PC-9 (cell line): ENCODE measurements at places on chromosomes 1 and 21. TPM values are rescaled to one million over a fixed set of nuclear protein-coding genes. Genes with fewer than 3 reads are reported as not detected.

The PPIAL4G gene
- not detected in 2 replicates for total RNA-seq

The KRTAP12-1 gene
- not detected in 2 replicates for total RNA-seq

DNA sequence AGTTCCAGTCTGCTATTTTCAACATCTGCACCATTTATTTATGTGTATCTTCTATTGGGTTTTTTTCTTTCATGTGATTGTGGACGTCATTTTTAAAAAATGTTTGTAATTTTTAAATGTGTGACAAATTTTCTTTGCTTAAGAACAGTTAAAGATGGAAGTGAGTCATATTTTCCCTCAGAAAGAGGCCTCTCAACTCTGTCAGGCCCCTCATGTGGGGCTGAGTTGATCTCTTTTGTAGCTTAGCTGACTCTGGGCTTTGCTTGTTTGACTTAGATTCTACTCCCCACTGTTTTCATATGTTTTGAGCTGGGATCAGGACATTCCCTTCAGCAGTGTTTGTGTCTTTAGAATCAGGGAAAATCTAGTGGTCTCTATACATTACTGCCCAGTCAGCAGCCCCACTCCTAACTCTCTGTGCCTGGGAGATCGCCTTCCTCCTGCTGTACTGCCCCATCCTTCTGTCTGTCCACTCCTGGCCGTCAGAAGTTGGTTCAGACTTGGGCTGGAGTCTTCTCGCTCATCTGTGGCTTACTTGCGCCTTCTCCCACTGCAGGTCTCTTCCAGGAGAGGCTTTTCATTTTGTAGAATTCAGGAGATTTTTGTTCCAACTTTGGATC is 137.4 kb downstream of the DYRK1A start:
- no peak overlapping the region for H3K4me3 ChIP-seq
- H3K27me3 ChIP-seq = no peaks in the 10 kb centered on the region
- H3K27ac ChIP-seq = no peak overlapping the region

The FCN3 gene
- not detected in 2 replicates for total RNA-seq

- H3K4me1 ChIP-seq = no peaks in the 10 kb centered on the region
- no peak overlapping the region for H3K27ac ChIP-seq
- DNase-seq = no peak
- H3K4me3 ChIP-seq = no peak overlapping the region
Observed at GRCh38 chr1:118788463-118788862, 199.7 kb downstream of the TBX15 start.

DNA sequence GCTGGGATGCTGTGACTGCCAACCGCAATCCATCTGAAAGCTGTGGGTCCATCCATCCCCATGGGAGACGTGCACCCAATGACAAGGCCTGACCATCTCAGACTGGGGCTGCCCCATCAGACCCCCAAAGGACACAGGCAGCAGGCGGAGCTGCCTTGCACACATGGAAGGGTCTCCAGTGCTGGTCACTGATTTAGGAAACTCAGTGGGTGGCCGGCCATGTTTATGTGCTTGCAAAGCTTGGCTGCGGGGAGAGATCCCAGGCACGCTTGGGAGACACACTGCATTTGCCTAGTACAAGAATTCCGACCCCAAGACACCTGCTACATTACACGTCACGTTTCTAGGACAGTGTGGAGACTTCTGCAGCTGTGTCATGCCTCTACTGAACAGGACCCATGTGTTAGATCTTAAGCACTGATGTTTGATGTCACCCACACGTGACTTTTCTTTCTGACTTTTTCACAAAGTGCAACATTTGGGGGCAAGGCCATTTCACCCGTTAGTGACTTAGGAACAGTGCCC is 181.4 kb downstream of the CLIC6 start:
- no peak overlapping the region for H3K27ac ChIP-seq
- no peaks in the 10 kb centered on the region for H3K27me3 ChIP-seq
- H3K4me1 ChIP-seq = peaks cover 35% of the 10 kb centered on the region
- H3K4me3 ChIP-seq = no peak overlapping the region

GRCh38 chr1:10825592-10825991 is 29.1 kb upstream of the CASZ1 start:
- H3K27ac ChIP-seq = no peak overlapping the region
- peaks cover under 1% of the 10 kb centered on the region; the same call in 1 of the 2 replicates for H3K4me1 ChIP-seq
- H3K27me3 ChIP-seq = no peaks in the 10 kb centered on the region
- DNase-seq = no peak

The GNG12 gene
- 69.9 and 102 TPM in 2 replicates for total RNA-seq

DNA sequence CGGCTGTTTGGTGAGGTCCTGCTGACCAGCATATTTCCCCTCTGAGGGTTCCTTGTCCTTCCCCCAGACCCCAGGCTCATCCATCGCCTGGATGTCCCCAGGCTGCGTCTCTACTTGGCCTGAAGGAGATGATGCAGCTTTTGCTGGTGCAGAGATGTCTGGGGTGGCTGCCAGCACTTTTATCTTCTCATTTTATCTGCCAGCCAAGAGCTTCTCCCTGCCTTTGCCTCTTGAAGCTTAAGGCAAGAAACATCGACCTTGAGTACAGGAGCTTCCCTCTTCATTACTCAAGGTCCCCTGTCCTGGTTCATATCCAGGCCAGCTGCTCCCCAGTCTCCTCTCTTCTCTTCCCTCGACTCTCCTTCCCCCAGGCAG is 9.2 kb upstream of the H6PD start:
- no peak overlapping the region for H3K4me3 ChIP-seq
- no peak overlapping the region for H3K27ac ChIP-seq
- no peaks in the 10 kb centered on the region for H3K27me3 ChIP-seq
- DNase-seq = no peak
- H3K4me1 ChIP-seq = no peaks in the 10 kb centered on the region

The HSPA6 gene
- 0.28 and 0.30 TPM in 2 replicates for total RNA-seq

DNA sequence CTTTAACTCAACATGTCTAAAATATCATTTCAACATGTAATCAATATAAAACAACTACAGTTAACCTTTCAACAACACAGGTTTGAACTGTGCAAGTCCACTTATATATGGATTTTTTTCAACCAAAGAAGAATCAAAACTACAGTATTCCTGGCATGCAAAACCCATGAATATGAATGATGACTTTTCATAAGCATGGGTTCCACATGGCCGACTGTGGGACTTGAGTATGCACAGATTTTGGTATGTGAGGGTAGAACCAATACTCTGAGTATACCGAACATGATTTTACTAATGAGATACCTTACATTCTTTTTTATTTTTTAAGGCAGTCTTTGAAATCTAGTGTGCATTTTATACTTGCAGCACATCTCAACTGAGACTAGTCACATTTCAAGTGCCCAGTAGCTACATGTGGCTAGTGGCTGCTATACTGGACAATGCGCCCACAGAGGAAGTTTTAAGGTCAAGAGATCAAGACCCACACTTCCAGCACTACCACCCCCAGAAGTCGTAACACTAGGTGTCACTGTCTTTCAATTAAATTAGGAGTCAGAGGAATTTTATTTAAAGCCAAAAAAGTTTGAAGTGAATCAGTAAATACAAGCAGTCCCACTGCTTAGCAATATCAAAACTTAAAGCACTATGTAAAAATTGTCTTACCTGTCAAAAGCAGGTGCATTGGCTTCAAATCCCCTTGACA is 40.0 kb downstream of the SYNJ1 start:
- no peaks in the 10 kb centered on the region for H3K36me3 ChIP-seq
- H3K27ac ChIP-seq = no peak overlapping the region
- DNase-seq = no peak
- no peaks in the 10 kb centered on the region for H3K4me1 ChIP-seq

- H3K27ac ChIP-seq = 0 out of 2 replicates have a peak overlapping the region, but pooled peaks have one; percentile 9
- no peaks in the 10 kb centered on the region for H3K27me3 ChIP-seq
- DNase-seq = no peak
- H3K36me3 ChIP-seq = no peaks in the 10 kb centered on the region
Observed at GRCh38 chr1:219582296-219582695, 30.6 kb downstream of the ZC3H11B start.

The ST6GALNAC3 gene
- 0.04 TPM in 1 of 2 replicates, not detected in the other for total RNA-seq

DNA sequence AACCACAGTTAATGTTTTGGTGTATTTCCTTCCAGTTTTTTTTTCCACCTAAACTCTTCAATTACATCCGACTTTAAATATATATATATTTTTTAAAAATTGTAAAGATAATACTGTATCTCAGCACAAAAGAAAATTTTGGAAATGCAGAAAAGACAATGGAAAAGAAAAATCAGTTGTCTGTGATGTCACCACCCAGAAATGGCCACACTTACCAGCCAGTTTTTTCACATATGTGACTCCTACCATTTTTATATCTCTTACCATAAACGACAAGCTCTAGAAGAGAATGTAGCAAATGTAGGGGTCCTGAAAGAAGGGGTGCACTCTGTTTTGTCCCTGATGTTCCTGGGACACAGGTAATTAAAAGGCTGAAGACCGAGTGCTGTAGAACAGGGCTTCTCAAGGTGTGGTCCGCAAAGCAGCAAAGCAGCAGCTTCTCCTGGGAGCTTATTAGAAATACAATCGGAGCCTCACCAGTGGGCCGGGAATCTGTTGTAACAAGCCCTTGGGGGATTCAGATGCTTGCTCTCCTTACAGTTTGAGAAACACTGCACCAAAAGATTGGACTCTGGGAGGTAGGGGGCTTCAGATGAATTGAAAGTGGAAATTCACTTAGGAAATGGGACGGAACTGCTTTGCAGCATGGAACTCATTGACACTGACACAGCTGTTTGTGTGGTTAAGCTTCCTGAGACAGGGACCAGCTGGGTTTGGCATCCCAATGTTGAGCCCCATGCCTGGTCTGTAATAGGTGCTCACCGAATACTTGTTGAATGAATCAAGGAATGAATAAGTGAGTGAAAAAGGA is 44.1 kb downstream of the ALPL start:
- H3K27me3 ChIP-seq = no peaks in the 10 kb centered on the region
- no peaks in the 10 kb centered on the region for H3K4me1 ChIP-seq
- DNase-seq = no peak
- H3K27ac ChIP-seq = no peak overlapping the region

The AURKAIP1 gene
- 164 and 210 TPM in 2 replicates for total RNA-seq

DNA sequence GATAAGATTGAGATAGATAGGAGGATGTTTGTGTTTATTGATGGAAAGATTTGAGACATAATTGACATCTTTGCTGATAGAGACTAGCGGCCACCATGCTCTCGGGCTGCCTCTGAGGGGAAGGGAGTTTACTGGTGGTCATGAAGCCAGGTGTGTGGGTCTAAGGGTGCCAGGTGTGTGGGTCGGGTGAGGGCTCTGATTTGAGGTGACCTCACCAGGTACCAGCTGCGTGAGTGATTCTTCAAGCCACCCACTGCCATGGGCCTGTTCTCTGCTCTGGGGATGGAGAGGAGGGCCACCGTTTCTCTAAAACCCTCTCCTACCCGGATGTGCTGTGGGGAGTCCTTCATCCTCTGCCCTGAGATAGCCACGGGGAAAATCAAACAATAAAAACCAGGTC is 3.2 kb downstream of the UBASH3A start:
- no peaks in the 10 kb centered on the region for H3K4me1 ChIP-seq
- DNase-seq = no peak
- no peaks in the 10 kb centered on the region for H3K27me3 ChIP-seq
- no peak overlapping the region for H3K27ac ChIP-seq
- no peaks in the 10 kb centered on the region for H3K36me3 ChIP-seq
- no peak overlapping the region for H3K4me3 ChIP-seq

DNA sequence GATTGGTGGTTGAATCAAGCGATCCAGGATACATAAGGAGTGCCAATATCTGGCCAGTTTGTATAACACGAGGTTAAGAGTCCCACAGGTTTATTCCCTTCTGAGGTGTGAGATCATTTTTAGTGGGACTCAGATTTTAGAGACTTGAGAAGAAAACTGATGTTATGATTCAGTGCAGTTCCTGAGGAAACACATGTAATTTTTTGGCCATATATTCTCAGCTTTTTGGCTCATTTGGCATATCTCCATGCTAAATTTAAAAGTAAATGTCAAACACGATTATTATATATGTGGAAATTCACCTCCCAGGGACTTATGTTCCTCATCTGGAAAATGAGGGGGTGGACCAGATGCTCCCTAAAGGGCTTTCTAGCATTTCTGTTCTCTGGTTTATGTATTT is 39.2 kb upstream of the SERBP1 start:
- no peaks in the 10 kb centered on the region for H3K36me3 ChIP-seq
- no peaks in the 10 kb centered on the region for H3K27me3 ChIP-seq
- H3K27ac ChIP-seq = no peak overlapping the region
- DNase-seq = no peak

GRCh38 chr1:185816460-185816859 is 82.3 kb downstream of the HMCN1 start:
- H3K4me1 ChIP-seq = no peaks in the 10 kb centered on the region
- no peaks in the 10 kb centered on the region for H3K27me3 ChIP-seq
- H3K4me3 ChIP-seq = no peak overlapping the region
- H3K27ac ChIP-seq = no peak overlapping the region
- no peaks in the 10 kb centered on the region for H3K36me3 ChIP-seq

- no peak overlapping the region for H3K27ac ChIP-seq
- H3K4me1 ChIP-seq = no peaks in the 10 kb centered on the region
- 0 out of 2 replicates have a peak, but pooled peaks cover 7% of the 10 kb centered on the region for H3K27me3 ChIP-seq
- no peak overlapping the region for H3K4me3 ChIP-seq
Observed at GRCh38 chr1:9093581-9093980, 24.1 kb upstream of the SLC2A5 start.

DNA sequence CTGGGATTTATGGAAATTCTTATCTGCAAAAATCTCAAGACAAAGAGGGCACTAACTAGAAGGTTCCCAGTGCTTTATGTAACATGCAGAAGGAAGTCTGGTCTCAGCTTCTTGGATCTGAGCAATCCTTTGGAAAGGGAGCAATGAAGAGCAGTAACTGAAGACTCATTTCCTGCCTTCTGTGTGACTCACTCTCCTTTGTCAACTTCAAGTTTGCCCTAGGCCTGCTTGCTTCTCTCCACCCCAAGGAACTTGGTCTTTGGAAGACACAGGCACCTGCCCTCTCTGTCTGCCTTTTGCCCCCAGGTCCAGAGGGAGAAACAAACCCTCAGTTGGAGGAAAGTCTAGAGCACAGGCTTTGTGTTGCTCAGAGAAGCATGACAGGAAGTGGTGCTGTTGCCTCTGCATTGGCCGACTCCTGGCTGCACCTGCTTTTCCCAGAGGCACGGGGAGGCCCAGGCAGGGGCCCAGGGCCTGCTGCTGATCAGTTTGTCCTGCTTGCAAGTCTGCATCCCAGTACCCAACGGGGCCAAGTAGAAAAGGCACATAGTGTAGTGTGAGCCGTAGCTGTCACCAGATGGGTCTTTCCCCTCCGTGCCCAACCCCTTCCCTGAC is 137.2 kb downstream of the DHRS3 start:
- H3K36me3 ChIP-seq = peaks cover 3% of the 10 kb centered on the region; the same call in 1 of the 2 replicates
- H3K27me3 ChIP-seq = no peaks in the 10 kb centered on the region
- H3K27ac ChIP-seq = peak overlapping the region; percentile 96
- no peak overlapping the region for H3K4me3 ChIP-seq
- peaks cover 93% of the 10 kb centered on the region for H3K4me1 ChIP-seq

GRCh38 chr1:182604175-182605164 is at the start of gene RGS16:
Gene RGS16, minus strand, starts transcription at chr1:182604389. Its CDS starts 130 bp downstream, at chr1:182604259.
- no peaks in the 10 kb centered on the region for H3K36me3 ChIP-seq
- H3K27ac ChIP-seq = no peak within 1 kb of the TSS
- peak; percentile 80 for DNase-seq
- H3K4me3 ChIP-seq = peak within 1 kb of the TSS; percentile 69
- no peaks in the 10 kb centered on the region for H3K27me3 ChIP-seq
- peaks cover 15% of the 10 kb centered on the region for H3K4me1 ChIP-seq

DNA sequence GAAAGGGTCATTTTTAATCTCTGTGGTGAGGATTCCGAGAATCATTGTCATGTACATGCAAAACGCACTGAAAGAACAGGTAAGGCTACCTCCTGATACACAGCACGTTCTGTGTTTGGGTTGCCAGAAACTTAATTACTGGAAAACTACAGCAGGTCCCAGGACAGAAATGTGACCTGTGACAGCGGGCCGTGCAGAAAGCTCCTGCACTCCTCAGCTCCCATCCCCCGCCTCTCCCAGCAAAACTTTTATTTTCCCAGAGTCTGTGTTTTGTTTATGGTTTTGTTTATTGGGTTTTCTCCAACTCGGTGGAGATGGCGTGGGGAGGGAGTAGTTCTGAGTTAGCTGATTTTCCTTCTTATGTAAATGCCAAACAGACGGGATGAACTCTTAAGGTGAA is 44.7 kb downstream of the SLC44A3 start:
- peak overlapping the region; percentile 96 for H3K27ac ChIP-seq
- H3K27me3 ChIP-seq = no peaks in the 10 kb centered on the region
- no peak for DNase-seq
- H3K4me1 ChIP-seq = peaks cover 50% of the 10 kb centered on the region
- no peak overlapping the region; the same call in 1 of the 2 replicates for H3K4me3 ChIP-seq
